ENCODE measurements at places on chromosomes 4 and X. TPM values are rescaled to one million over a fixed set of nuclear protein-coding genes. Genes with fewer than 3 reads are reported as not detected.

DNA sequence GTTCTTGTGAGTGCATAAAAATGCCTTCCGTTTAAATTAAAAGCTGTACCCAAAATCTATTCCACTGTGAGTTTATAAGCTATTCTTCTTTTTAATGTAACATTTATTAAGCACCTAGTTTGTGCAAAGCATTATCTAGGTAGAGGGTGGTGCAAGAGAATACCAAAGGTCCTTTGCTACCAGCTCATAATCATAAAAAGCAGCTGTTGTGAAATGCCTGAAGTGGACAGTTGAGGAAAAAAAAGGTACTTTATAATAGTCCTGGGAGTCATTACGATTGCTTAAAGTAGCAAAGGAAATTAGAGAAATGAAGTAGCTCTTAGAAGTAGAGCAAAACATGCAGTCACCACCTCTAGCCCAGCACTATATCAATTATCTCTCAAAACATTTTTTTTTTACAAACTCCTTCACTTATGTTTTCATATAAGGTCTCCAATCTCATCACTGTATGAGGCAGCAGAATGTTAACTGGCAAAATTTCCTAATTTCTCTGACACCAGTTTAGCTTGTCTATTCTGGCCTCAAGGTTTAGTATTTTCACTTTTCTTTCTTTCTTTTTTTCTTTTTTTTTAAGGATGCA, 2.1 kb downstream of the MBNL3 start:
- no peak for DNase-seq

DNA sequence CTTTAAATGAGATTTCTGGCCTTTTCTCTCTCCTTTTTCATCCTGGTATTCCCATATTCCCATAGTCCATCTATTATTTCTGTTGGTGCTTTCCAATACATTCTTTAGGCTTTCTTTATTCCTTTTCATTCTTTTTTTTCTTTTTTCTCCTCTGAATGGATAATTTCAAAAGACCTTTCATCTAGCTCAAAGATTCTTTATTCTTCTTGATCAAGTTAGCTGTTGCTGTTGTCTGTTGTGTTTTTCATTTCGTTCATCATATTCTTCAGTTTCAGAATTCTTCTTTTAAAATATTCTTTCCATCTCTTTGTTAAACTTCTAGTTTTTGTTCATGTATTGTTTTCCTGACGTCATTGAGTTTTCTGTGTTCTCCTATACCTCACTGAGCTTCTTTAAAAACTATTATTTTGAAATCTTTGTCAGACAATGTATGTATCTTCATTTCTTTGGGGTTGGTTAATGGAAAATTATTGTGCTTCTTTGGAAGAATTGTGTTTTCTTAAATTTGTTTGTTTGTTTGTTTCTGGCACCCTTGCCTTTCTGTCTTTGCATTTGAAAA, 30.2 kb downstream of the STK32B start:
- DNase-seq: no peak

DNA sequence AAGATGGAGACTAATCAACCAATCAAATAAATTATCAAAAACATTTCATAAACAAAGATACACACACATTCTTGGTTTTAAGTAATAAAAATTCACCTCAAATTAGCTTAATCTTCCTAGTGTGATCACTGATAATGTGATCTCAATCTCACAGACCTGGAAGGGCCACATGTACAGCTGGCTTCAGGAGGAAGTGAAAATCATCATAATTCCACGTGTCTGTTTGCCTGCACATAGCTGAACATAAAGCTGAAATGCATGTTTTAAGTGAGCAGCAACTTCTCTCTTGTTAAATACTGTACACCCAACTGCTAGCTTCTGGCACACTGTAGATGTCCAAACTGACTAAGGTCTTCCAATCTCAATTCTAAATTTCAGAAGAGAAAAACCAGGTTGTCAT, 53.8 kb downstream of the ARHGAP6 start:
- no peak for DNase-seq

GRCh38 chrX:149570668-149571067, 16.6 kb downstream of the MAGEA9B start:
- DNase-seq: no peak

- no peak for DNase-seq
Measured at GRCh38 chr4:5954056-5954760, 61.3 kb upstream of the CRMP1 start.

DNA sequence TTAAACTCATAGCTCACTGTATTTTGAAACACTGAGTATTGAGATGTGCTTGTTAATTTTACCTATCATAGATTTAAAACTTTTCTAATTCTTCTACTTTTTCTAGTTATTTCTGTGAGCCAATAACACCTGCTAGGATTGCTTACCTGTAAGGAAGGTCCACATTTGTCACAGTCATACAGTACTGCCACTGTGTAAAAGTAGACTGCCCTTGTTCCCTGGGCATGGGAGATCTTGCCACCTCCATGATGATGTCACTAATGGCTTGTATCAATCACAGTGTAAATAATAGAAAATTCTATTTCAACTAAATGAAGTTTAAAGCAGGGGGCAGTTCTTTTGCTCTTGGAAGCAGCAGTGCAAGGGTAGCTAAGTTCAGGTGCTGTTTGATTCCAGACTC, 35.9 kb downstream of the GK start:
- no peak for DNase-seq

GRCh38 chr4:139540161-139540560, 15.9 kb downstream of the SETD7 start:
- DNase-seq: no peak

DNA sequence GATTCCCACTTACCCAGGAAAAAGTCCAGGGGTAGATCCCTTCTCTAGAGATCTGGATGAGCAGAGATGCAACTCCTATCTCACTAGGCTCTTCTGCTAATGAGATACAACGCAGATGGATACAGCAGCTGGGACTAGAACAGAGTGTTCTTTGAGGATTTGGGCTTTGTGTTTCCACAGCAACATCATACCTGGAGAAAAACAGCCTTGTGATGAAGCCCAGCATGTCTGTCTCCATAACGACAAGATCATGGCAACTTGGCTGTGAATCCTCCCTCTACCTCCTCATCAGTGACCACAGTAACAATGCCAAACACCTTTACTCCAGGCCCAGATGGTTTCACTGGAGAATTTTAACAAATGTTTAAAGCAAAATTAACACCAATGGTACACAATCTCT, 80.1 kb downstream of the RCHY1 start:
- DNase-seq: no peak

Gene CDKL5
- total RNA-seq: 3.0 TPM

Gene STS
- total RNA-seq: 6.5 TPM

Gene CT45A2
- not detected for total RNA-seq
